ENCODE measurements at places on chromosomes 5 and 9.

GRCh38 chr5:24235946-24236345, 408.8 kb downstream of the CDH10 start:
- DNase-seq = no peak

DNA sequence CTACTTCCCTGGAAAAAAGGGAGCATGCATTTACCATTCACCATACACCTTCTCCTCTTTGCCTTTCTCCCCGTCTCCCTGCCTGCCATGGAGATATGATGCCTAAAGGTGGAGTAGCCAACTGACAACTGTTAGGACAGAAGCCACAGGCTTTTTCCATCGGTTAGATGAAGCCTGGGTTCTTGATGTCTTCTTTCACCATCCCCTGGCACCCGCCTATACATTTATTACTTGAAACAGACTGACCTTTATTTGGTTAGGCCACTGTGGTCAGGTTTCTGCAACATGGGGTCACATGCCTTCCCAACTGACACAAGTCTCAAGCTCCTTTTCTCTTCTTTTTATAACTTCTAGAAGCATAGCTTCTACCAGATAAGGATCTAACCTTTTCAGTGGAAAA, 7.1 kb downstream of the LCP2 start:
- no peak for DNase-seq

- DNase-seq = no peak
Measured at GRCh38 chr5:56309262-56309826, 76.2 kb upstream of the ANKRD55 start.

- no peak for DNase-seq
Measured at GRCh38 chr5:171410181-171410580, 9.3 kb upstream of the FGF18 start.

DNA sequence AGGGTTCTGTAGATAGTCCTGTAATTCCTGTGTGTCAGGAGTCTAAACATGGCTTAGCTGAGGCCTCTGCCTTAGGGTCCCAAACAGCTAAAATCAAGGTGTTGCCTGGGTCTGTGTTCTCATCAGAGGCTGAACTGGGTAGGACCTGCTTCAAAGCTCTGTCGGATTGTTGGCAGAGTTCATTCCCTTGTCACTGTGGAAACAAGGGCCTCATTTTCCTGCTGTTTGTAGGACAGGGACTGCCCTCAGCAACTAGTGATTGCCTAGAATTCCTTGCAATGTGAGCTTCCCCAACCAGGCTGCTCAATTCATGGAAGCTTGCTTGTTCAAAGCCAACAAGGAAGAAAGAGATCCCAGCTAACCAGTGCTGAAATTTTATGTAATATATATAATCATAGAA, 283.2 kb downstream of the DNAH5 start:
- DNase-seq = no peak

GRCh38 chr5:125489146-125489545, 742.7 kb upstream of the ZNF608 start:
- DNase-seq = no peak

DNA sequence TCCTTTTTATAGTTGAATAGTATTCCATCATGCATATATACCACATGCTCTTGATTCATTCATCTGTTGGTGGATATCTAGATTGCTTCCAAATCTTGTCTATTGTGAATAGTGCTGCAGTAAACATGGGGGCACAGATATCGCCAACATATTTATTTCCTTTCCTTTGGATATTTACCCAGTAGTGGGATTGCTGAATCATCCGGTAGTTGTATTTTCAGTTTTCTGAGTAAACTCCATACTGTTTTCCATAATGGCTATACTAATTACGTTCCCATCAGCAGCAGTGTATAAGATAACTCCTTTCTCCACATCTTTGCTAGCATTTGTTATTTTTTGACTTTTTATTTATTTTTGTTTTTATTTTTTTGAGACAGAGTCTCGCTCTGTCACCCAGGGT, 3.3 kb downstream of the SNX2 start:
- no peak for DNase-seq

GRCh38 chr5:88643315-88643714, 239.7 kb downstream of the MEF2C start:
- DNase-seq = no peak

DNA sequence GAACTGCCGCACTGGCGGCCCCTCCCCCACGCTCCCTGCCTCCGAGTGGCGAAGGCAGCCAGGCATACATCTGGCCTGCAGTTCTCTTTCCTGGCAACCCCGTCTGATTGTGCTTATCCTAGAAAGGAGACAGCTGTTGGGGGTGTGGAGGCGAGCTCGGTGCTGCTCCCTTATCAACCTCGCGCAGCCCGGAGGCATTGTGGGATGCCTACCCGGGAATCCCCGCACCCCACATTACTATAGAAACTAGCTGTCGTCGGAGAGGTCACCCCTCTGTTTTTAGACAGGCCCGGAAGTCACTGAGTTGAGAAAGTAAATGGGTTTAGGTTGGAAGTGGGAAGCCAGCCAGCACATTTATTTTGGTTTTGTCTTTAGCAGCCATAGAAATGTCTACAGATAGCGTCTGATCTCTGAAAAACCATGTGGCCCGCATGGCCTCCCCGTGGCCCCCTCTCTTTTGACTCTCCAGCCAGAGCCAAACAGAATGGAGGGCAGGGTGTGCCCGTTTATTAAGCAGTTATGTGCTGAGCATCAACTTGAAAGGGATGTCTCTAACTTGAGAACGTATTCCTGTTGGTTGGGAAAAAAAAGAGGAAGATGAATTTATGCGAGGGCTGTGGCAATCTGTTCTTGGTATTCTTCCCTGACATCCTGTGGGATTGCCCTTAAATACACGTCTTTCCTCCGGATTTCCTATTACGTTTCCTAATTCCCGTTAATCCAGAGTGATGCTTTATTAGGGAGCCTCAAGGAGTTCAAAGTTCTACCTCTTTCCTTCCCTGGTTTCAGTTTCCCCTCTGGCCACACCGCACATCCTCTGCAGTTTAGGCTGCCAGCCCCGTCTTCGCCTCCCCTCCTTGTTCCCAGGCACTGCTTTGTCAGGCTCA, 3.9 kb downstream of the STC2 start:
- DNase-seq = no peak

GRCh38 chr9:21565155-21565554, 83.0 kb upstream of the IFNE start:
- DNase-seq = no peak

GRCh38 chr5:37859805-37860204, 20.0 kb upstream of the GDNF start:
- DNase-seq = no peak
